Glomerular endothelial cell (primary cell): ENCODE measurements at places on chromosomes 7 and 10. TPM values are rescaled to one million over a fixed set of nuclear protein-coding genes. Genes with fewer than 3 reads are reported as not detected.

DNA sequence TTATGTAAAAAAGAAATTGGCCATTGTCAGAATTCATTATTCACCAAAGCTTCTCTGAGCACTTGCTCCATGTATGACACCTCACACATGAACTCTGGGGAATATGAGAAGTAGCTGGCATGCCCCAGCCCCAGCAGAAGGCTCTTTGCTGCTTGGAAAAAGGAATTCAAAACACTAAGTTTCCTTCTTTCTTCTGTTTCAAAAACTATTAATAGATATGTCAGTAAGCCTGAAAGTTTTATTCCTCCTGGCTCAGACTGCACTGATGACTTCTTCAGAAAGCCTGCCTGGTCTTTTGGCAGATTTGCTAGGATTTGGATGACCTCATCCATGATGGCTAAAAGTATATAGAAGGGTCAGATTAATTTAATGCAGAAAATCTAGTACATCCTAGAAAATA is 511.0 kb downstream of the GFRA1 start:
- no peak for DNase-seq

DNA sequence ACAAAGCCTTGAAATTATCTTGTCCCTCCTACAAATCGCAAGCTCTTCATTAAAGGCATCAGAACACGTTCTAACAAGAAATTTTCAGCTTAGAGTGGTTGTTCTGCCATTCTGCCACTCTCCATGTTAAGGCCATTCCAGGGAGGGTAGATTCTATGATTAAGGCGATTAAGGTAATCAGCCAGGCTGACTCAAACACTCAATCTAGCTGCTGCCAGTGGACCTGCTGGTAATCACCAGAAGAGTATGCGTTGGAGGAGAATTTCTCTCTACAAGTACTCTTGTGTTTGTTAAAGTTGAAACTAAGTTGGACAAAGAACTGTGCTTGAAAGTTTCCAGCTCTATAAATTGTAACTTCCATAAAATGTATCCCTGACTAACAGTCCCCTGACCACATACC is 149.2 kb upstream of the COL1A2 start:
- no peak for DNase-seq

GRCh38 chr10:113283189-113283588 is 269.7 kb upstream of the HABP2 start:
- no peak for DNase-seq

SHH gene
- total RNA-seq: 0.06 and 1.0 TPM in 2 replicates

DNA sequence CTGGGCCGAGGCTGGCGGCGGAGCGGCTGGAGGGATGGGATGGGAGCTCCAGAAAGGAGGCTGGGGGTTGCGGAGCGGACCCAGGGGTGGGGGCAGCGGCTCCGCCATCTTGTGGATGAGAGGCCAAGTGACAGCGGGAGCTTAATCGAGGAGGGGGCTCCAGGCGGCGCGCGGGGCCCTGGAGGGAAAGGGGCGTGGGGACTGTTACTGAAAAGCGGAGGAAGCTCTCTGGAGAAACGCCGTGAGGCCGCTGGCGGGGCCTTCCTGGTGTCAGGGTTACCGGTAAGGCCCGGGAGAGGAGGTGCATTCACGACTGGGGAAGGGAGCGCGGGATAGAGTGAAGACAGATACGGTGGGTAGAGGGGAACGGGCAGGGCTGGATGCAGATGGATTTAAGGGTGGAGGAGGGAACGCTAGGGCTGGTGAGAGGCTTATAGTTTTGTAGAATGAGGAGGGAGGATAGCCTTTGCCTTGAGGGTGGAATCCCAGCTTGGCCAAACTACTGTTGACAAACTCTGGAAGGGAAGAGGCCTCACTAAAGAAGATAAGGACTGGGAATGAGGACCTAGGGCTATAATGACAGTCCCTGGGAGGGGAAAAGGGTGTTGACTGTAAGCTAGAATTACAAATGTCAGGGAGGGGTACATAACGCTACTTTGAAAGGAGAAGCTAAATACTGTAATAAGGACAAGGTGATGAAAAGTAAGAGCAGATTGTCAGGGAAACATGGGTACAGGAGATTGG is 535 bp downstream of the BTRC start:
- DNase-seq: no peak

DNA sequence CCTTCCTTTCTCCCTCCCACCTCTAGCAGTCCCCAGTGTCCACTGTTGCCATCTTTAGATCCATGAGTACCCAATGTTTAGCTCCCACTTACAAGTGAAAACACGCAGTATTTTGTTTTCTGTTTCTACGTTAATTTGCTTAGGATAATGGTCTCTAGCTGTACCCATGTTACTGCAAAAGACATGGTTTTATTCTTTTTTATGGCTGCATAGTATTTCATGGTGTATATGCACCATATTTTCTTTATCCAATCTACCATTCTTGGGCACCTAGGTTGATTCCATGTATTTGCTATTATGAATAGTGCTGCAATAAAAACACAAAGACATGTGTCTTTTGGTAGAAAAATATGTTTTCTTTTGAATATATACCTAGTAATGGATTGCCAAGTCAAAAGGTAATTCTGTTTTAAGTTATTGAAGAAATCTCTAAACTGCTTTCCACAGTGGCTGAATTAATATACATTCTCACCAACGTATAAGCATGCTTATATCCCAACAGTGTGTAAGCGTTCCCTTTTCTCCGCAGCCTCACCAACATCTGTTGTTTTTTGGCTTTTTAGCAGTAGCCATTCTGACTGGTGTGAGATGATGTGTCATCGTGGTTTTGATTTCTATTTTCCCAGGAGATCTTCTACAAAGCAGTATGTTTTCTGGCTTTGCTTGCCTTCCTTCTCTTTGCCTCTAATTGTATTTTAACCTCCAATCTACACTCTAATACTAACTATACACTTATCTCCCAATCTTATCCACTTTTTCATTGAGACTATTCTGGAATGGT is 179.5 kb upstream of the PHF14 start:
- no peak for DNase-seq

DNA sequence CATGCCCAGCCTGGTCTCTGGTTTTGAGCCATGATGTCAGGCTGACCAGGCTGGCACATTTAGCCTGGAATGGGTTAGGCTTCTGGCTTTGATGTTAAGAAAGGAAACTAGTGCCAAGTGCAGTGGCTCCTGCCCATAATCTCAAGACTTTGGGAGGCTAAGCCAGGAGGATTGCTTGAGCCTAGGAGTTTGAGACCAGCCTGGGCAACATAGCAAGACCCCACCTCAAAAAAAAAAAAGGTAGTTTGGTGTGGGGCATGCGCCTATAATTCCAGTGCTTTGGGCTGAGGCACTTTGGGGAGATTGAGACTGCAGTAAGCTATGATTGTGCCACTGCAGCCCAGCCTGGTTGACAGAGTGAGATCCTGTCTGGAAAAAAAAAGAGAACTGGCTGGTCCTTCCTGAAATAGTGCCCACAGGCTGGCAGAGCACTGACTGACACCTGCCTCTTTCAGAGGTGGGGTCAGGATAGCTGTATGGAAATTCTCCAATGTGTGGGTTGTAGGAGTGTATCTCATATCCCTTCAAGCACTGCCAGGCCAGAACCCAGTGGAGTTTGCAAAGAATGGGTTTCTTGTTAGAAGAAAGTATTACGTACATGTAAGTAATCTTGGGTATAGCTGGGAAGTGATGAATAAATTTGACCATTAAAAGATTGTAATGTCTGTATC is 61.3 kb downstream of the KAT6B start:
- no peak for DNase-seq

DNA sequence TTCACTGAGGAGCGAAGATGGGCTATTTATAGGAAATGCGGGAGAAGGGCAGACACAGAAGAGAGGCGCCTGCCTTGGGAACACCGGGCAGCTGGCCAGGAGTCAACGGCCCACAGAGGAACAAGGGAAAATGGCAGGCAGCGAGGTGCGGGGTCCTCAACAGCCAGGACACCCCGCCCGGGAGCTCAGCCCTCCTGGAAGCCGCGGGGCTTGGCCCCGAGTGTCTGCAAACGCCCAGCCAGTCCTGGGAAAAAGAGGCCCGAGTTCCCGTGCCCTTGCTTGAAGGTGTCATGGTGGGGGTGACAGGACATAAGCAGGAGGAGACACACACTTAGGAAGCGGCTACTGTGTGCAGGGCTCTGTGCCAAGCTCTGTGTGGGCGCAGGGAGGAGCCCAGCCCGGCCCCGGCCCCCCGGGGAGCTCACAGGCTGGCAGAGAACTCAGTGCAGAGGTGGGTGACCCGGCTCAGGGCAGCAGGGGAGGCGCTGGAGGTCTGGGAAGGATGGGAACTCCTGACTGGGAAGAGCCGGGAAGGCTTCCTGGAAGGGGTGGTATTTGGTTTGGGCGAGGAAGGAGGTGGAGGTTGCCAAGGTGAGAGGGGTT is 79.9 kb downstream of the ELFN1 start:
- DNase-seq: no peak

GRCh38 chr10:118592675-118593330 is 2.6 kb downstream of the PRLHR start:
- DNase-seq: no peak
